Activated T-helper 1 cell treated with Interleukin-2 at 50 U/mL for 16 hours (primary cell): ENCODE measurements at places on chromosomes 2 and 18.

DNA sequence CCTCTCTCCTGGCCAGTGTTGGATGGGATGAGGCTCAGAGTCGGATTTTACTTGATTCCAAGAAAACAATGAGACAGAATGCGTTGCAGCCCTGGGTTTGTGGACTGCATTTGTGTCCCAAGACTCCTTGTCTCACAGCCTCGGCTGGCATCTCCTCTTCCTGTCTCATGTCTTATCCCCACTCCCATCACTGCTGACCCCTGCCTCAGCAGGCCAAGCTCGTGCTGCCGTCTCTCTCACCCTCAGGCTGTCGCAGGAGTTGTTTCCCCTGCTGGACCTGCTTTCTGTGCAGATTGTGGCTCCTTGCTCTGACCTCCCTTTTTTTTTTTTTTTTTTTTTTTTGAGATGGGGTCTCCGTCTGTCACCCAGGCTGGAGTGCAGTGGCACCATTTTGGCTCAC, 70.2 kb upstream of the RALBP1 start:
- no peak for DNase-seq

GRCh38 chr2:181397331-181397730, 59.9 kb upstream of the ITGA4 start:
- no peak for DNase-seq

DNA sequence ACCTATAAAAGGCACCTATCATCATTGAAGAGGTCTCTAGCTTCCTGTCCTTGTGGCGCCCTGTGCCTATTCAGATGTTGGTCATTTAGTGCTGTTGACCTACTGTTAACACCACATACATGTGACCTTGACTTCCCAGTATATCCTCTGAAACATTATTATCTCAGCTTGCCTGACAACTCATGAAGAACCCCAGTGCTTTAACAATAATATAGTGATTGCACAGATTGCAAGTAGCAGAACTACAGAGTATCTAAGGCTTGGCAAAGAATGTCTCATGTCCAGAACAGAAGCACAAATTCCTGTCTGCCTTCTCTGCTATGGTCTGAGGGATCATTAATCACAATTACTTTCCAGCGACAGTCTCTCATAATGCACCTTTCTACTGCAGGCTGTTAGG, 165.3 kb downstream of the LCLAT1 start:
- DNase-seq: no peak

DNA sequence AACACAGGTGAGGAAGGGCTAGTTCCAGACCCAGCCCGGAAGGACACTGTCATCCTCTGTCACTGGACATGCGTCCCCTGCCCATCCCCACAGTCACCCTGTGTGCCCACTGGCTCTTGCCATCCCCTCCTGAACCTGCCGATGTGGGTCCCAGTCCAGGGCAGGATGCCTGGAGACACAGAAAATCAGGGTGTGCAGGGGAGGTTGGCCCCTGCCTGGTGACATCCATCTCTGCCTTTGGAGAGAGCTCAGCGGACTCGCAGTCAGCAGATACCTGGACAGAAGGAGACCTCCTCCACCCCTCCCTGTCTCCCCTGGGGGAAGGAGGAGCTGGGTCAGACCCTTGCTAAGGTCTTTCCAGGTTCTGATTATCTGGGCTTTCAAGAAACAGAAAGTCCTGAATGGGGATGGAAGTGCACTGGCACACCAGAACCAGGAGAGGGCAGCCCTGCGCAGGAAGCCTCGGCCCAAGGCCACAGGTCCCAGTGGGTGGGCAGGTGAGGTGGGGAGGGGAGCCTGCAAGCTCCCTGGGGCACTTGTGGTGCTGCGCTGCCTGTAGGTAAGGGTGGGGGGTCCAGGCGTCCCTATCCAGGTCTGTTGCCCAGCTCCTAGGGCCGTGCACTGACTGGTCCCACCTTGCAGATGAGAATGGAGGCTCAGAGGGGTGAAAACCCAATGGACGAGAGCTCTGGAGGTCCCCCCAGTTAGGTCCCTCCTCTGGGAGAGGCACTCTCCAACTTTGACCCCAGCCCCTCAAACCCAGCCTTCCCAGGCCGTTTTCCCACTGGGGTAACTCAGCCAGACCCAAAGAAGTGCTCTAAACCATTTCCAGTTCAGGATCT, 9.7 kb upstream of the OTOS start:
- DNase-seq: no peak

- DNase-seq: no peak
Observed at GRCh38 chr2:182920631-182921056, 54.2 kb upstream of the FRZB start.

DNA sequence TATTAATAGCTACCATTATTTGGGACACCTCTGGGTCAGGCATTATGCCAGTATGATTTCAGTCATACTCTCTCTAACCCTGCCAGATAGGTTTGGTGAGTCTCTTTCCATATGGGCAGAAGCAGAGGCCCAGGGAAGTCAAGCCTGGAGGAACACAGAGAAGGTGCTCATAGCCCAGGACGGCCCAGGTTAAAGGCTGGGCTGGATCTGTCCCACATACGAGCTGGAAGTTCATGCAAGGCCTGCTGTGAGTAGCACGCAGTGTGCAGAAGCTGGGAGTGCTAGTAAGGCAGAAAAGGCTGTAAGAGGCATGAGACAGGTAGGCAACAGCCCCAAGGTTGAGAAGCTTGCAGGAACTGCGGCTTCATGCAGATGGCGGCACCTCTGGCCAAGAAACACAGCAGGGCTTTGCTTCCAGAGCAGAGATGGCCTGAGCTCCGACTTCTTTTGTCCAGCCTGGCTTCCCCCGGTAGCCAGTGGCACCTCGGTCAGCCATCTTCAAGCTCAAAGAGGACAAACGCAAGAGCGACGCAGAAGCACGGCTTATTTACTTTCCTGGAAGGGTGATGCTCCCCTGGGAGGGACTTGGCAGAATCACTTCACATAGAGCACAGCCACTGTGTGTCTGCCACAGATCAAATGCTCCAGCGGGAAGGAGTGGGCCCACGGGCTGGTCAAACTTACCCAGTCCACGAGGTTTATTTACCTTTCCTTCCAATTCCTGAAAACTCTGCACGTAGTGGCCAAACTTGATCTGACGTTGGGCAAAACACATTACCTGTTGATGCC, 58.5 kb upstream of the MAP4K4 start:
- DNase-seq: no peak
